Hematopoietic multipotent progenitor cell treated with erythropoietin and hydrocortisone succinate and interleukin-3 and kit ligand, for 6 days (in vitro differentiated cells): ENCODE measurements at places on chromosomes 11 and 22.

DNA sequence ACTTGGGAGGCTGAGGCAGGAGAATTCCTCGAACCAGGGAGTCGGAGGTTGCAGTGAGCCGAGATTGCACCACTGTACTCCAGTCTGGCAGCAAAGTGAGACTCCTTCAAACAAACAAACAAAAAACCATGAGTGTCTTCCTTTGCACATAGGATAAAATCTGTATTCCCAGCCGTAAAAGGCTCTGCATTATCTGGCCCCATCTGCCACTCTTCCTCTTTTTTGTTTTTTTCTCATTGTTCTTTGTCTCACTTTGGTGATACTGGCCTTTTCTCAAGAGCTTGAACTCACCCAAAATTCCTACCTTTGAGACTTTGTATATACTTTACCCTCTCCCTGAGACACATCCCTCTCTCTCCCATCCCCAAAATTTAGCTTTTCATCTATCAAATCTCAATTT is 17.6 kb downstream of the FDX1 start:
- no peak for DNase-seq

- no peak for DNase-seq
Observed at GRCh38 chr11:90705661-90706060, 482.8 kb upstream of the CHORDC1 start.

DNA sequence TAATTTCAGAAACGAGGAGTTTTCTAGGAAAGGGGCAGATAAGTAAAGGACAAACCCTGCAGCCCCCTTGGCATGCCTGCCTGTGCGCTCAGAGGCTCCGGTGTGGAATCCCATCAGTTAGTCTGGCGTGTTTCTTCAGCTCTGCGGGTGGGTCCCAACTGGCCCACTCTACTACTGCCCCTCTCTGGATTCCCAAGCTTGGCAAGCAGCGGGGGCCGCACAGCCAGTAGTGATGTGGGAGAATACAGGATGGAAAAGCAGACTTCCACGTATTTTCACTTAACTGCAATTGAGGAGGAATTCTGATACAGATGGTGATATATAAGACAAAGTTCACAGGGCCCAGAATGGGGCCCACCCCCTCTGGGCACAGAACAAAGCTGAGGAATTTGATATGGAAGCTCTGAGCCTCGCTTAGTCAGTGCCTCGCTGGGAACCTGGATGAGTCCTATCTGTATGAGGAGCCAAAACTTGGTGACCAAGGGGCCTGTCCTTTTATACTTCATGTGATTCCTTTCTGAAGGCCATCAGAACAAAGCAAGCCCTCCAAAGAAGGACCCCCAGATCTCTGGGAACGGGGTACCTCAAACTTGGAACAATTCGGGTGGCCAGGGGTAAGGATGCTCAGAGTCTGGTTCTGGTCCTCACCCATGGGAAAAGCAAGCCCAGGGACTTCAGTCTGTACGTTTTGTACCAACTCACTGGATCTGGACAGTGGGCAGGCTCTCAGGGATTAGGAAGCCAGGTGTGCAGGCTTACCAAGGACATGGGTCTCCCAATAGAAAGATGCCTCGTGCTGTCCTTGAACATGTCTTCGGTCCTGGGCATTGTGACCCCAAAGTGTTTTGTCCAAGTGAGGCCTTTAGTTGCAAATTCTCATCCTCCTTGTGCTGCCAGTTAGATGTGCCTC is 26.0 kb downstream of the RELT start:
- DNase-seq: no peak

GRCh38 chr22:44247923-44248892 is 64.5 kb downstream of the SHISAL1 start:
- no peak for DNase-seq

GRCh38 chr22:43273902-43274484 is 69.2 kb downstream of the SCUBE1 start:
- DNase-seq: peak; percentile 80

- DNase-seq: no peak
Observed at GRCh38 chr22:23248583-23248982, 68.3 kb downstream of the BCR start.

DNA sequence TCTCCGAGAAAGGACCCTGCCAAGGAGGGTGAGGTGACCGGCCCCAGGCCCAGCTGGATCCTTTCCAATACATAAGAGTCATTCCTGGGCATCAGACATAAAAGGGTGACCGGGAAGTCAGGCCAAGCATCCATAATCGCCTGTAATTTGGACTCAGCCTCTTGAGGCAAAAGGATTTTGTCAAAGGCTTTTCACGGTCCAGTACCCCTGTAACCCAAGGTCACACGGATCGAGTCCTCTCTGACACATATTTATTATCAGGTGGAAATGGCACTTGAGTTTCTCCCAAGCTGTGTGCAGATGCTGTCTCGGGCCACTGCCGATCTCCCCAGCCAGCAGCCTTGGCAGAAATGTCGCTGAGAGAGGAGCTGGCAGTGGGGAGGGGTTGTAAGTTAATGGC is 556.5 kb downstream of the MN1 start:
- no peak for DNase-seq
